ENCODE measurements at places on chromosomes 4 and X. TPM values are rescaled to one million over a fixed set of nuclear protein-coding genes. Genes with fewer than 3 reads are reported as not detected.

CLDN34 gene
- not detected for polyA plus RNA-seq

MTMR8 gene
- polyA plus RNA-seq = 2.8 TPM

SMIM10 gene
- 8.8 TPM for polyA plus RNA-seq

SH3D19 gene
- 27.6 TPM for polyA plus RNA-seq

NUDT11 gene
- 14.3 TPM for polyA plus RNA-seq

HSFX1 gene
- 1.8 TPM for polyA plus RNA-seq

KLB gene
- polyA plus RNA-seq = 0.18 TPM

PNMA6A gene
- 16.5 TPM for polyA plus RNA-seq

DMRTC1 gene
- polyA plus RNA-seq = 0.55 TPM

DIPK2B gene
- polyA plus RNA-seq = 9.6 TPM

RAI2 gene
- 9.8 TPM for polyA plus RNA-seq

RAB39B gene
- 2.9 TPM for polyA plus RNA-seq

CLNK gene
- 0.95 TPM for polyA plus RNA-seq

SOX3 gene
- polyA plus RNA-seq = not detected

NEIL3 gene
- 6.1 TPM for polyA plus RNA-seq

CFI gene
- 79.1 TPM for polyA plus RNA-seq

NALF2 gene
- polyA plus RNA-seq = 0.84 TPM

CACNA1F gene
- polyA plus RNA-seq = 0.33 TPM

DHRSX gene
- 35.5 TPM for polyA plus RNA-seq

COPS4 gene
- polyA plus RNA-seq = 75.2 TPM

AADAT gene
- polyA plus RNA-seq = 31.5 TPM

MTNR1A gene
- 1.5 TPM for polyA plus RNA-seq

LRRC66 gene
- polyA plus RNA-seq = 0.78 TPM

FAM184B gene
- polyA plus RNA-seq = 0.50 TPM

STPG2 gene
- 0.77 TPM for polyA plus RNA-seq

MSL3 gene
- polyA plus RNA-seq = 41.7 TPM

SAP30 gene
- polyA plus RNA-seq = 14.8 TPM

H2AZ1 gene
- polyA plus RNA-seq = 377 TPM

BEND2 gene
- 0.06 TPM for polyA plus RNA-seq

WDR17 gene
- polyA plus RNA-seq = 11.1 TPM

SLC30A9 gene
- 103 TPM for polyA plus RNA-seq

GIMD1 gene
- polyA plus RNA-seq = not detected

NDNF gene
- polyA plus RNA-seq = 58.8 TPM

MAGEB6B gene
- not detected for polyA plus RNA-seq

NDP gene
- polyA plus RNA-seq = 2.7 TPM

SATL1 gene
- polyA plus RNA-seq = 0.60 TPM

NUDT10 gene
- 11.9 TPM for polyA plus RNA-seq

SLC9B1 gene
- polyA plus RNA-seq = 3.5 TPM

WNK3 gene
- polyA plus RNA-seq = 6.4 TPM

CYLC1 gene
- polyA plus RNA-seq = not detected

MRPL1 gene
- 55.9 TPM for polyA plus RNA-seq

CXorf38 gene
- 7.9 TPM for polyA plus RNA-seq
